ENCODE measurements at places on chromosomes 3 and 15. TPM values are rescaled to one million over a fixed set of nuclear protein-coding genes. Genes with fewer than 3 reads are reported as not detected.

GRCh38 chr3:66785191-66785909 is 212.8 kb upstream of the KBTBD8 start:
- DNase-seq = no peak
- H3K4me3 ChIP-seq = no peak overlapping the region
- H3K27ac ChIP-seq = no peak overlapping the region
- peaks cover 13% of the 10 kb centered on the region for H3K27me3 ChIP-seq

DNA sequence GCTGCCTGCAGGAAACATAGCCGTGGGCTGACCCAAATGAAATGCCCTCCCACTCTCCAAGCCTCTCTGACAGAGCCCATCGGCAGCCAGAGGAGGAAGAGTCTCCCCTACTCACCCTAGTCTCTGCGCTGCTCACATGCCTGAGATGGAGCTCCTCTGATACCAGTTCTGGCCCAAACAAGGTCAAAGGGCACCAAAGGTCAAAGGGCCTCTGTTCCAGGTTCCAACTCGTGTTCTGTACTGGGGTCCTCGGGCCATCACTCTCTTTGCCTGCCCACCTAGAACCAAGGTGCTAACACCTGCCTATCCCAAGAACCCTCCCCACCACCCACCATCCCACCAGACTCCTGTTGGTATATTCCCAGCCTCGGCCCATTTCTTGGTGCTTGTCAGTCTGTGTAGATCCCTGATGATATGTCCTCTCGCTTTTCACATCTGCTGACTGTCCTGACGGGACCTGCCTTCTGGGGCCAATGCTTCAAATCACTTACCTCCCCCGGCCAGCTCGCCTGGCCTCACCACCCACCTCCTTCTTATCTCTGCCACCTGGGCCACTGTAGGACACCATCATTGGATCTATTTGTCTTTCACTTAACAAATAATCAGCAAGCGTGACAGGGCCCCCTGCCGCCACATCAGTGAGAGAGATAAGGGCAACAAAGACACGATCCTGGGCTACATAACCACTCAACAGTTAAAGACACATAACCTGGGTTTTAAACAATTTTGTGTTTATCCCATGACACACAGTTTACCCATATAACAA is 90.4 kb downstream of the SRGAP3 start:
- no peaks in the 10 kb centered on the region for H3K36me3 ChIP-seq
- H3K4me1 ChIP-seq = no peaks in the 10 kb centered on the region
- no peak overlapping the region for H3K4me3 ChIP-seq

ARIH1 gene
- 172 TPM for total RNA-seq

- H3K4me3 ChIP-seq = no peak overlapping the region
- no peak for DNase-seq
- no peaks in the 10 kb centered on the region for H3K36me3 ChIP-seq
- H3K4me1 ChIP-seq = peaks cover 10% of the 10 kb centered on the region
These were observed 64.2 kb upstream of the POLG start for GRCh38 chr15:89398896-89399237.

DNA sequence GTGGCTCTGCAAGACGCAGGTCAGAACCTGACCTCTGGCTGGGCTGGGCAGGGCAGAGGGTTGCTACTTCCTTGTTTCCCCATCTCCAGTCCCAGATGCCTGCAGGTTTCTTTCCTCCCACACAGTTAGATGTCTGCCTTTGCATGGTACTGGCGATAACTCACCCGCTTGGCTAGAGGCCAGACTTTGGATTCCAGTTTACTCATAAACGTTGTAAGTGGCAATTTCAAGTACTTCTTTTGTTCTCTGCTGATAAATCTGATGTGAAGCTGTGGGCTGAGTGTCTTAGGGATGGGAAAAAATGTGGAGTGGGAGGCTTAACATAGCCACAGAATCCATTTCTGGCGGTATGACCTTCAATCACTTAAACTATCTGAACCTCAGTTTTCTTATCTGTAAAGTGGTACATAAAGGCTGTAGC is 194.2 kb downstream of the EBLN2 start:
- peaks cover 17% of the 10 kb centered on the region for H3K27me3 ChIP-seq
- H3K4me3 ChIP-seq = no peak overlapping the region
- no peaks in the 10 kb centered on the region for H3K4me1 ChIP-seq
- DNase-seq = no peak
- no peaks in the 10 kb centered on the region for H3K36me3 ChIP-seq

OXNAD1 gene
- 10.8 TPM for total RNA-seq

DNA sequence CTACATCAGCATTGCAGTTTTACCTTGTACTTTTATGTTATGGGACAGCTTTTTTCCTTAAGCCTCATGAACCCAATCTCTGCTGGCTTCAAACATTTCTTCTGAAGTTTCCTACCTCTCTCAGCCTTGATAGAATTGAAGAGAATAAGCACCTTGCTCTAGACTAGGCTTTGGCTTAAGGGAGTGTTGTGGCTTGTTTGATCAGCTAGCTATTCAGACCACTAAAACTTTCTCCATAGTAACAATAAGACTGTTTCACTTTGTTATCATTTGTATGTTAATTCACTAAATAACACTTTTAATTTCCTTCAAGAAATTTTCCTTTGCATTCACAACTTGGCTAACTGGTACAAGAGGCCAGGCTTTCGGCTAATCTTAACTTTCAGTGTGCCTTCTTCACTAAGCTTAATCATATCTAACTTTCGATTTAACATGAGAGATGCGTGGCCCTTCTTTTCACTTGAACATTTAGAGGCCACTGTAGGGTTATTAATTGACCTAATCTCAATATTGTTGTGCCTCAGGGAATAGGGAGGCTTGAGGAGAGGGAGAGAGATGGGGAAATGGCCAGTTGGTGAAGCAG is 8.1 kb upstream of the TIGIT start:
- no peaks in the 10 kb centered on the region for H3K36me3 ChIP-seq
- H3K27me3 ChIP-seq = peaks cover 23% of the 10 kb centered on the region
- DNase-seq = no peak
- no peak overlapping the region for H3K27ac ChIP-seq

GRCh38 chr3:155233213-155233612 is 60.3 kb downstream of the STRIT1 start:
- peak overlapping the region; percentile 85 for H3K27ac ChIP-seq
- H3K27me3 ChIP-seq = no peaks in the 10 kb centered on the region
- no peaks in the 10 kb centered on the region for H3K36me3 ChIP-seq
- H3K4me1 ChIP-seq = peaks cover 20% of the 10 kb centered on the region
- no peak for DNase-seq
- H3K4me3 ChIP-seq = no peak overlapping the region

RBM15B gene
- 50.3 TPM for total RNA-seq

CPLX3 gene
- not detected for total RNA-seq

GPR149 gene
- not detected for total RNA-seq

CELF6 gene
- total RNA-seq = 0.65 TPM

GRCh38 chr3:151949706-151950105 is 76.3 kb downstream of the SUCNR1 start:
- no peak for DNase-seq
- no peaks in the 10 kb centered on the region for H3K27me3 ChIP-seq
- peaks cover 18% of the 10 kb centered on the region for H3K4me1 ChIP-seq

GRCh38 chr15:99731336-99732123 is 1.7 kb downstream of the LYSMD4 start:
- peak overlapping the region; percentile 77 for H3K4me3 ChIP-seq
- DNase-seq = no peak
- H3K27me3 ChIP-seq = no peaks in the 10 kb centered on the region

DNA sequence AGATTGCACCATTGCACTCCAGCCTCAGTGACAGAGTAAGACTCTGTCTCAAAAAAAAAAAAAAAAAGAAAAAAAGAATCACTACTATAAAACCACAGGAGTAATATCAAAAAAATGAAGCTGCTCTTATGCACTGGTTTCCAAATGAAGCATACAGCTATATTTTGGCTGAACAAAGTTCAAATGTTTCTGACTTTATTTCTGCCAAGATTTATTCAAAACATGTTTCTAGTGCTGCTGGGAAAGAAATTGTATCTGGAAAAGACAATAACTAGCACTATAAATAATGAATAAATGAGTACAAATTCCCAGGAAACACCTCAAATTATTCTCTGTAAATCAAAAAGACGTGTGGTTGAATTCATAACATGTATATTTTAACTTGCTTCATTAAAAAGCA is 102.5 kb upstream of the MME start:
- H3K27ac ChIP-seq = no peak overlapping the region
- peaks cover 2% of the 10 kb centered on the region for H3K27me3 ChIP-seq
- DNase-seq = no peak
- H3K36me3 ChIP-seq = no peaks in the 10 kb centered on the region

GRCh38 chr15:28962851-28963710 is 77.3 kb downstream of the APBA2 start:
- no peaks in the 10 kb centered on the region for H3K27me3 ChIP-seq
- DNase-seq = peak; percentile 56
- H3K36me3 ChIP-seq = no peaks in the 10 kb centered on the region
- H3K27ac ChIP-seq = no peak overlapping the region
- H3K4me3 ChIP-seq = no peak overlapping the region

Data from osteocyte (in vitro differentiated cells).